ENCODE measurements at places on chromosomes 16 and 17.

- DNase-seq = no peak
Observed at GRCh38 chr17:57856792-57857620, 7.2 kb upstream of the MRPS23 start.

GRCh38 chr17:40696651-40697072 lies 6.9 kb downstream of the KRT24 start:
- DNase-seq = no peak

DNA sequence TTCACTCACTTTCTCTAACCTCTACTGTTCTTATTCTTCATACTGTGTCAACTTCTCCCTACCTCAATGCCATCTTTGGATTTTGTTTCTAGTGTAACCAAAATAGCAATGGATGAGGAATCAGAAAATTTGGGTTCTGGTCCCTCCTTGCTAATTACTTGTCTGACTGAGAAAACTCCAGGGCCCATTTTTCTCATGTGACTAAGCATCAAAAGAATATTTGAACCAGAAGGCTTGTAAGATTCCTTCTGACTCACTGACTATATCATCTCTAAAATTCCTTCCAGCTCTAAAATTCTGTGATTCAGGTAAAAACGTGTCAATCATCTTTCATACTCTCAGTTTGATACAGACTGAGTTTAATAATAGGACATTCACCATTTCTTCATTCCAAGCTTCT lies 57.9 kb downstream of the BRIP1 start:
- peak; percentile 72 for DNase-seq

DNA sequence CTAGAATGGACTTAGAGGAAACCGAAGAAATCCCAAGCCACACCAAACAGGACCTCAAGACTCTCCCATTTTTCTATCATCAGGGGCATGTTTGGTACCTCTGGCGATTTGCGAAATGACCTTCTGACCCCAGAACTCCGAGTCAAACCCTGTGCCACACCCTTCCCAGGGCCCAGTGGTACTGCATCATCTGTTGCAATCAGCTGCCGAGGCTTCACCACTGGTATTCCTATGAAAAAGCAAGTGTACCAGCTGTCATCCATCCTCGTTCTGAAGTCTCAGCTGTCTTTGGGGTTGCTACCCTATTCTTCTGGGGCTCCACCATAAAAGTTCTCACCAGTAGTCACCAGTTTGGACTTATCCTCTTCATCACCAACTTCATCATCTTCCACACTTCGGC lies 2.3 kb upstream of the RSKR start:
- DNase-seq = no peak

GRCh38 chr16:49597796-49598195 lies 224.2 kb downstream of the C16orf78 start:
- no peak for DNase-seq

GRCh38 chr17:68403122-68403521 lies 54.2 kb downstream of the WIPI1 start:
- no peak for DNase-seq

- DNase-seq = no peak
Observed at GRCh38 chr16:81567987-81568748, 123.6 kb downstream of the CMIP start.

DNA sequence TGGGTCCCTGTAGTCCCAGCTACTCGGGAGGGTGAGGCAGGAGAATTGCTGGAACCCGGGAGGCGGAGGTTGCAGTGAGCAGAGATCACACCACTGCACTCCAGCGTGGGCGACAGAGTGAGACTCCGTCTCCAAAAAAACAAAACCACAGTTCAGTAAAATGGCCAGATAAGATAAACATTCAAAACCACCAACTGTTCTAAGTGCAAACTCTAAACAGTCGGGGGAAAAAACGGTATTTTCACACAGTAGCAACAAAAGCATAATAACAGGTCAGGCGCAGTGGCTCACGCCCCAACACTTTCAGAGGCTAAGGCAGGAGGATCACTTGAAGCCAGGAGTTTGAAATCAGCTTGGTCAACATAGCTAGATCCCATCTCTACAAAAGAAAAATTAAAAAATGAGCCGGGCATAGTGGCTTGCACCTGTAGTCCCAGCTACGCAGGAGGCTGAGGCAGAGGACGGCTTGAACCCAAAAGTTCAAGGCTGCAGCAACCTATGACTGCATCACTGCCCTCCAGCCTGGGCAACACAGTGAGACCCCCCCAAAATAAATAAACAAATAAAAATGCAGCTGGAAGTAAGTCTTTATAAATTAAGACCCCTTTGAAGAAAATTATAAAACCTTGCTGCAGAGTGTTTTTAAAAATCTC lies 10.8 kb upstream of the HASPIN start:
- DNase-seq = no peak

GRCh38 chr16:84582958-84583516 lies 34.8 kb downstream of the COTL1 start:
- DNase-seq = no peak

GRCh38 chr17:56184650-56185049 lies 31.4 kb downstream of the ANKFN1 start:
- DNase-seq = no peak

DNA sequence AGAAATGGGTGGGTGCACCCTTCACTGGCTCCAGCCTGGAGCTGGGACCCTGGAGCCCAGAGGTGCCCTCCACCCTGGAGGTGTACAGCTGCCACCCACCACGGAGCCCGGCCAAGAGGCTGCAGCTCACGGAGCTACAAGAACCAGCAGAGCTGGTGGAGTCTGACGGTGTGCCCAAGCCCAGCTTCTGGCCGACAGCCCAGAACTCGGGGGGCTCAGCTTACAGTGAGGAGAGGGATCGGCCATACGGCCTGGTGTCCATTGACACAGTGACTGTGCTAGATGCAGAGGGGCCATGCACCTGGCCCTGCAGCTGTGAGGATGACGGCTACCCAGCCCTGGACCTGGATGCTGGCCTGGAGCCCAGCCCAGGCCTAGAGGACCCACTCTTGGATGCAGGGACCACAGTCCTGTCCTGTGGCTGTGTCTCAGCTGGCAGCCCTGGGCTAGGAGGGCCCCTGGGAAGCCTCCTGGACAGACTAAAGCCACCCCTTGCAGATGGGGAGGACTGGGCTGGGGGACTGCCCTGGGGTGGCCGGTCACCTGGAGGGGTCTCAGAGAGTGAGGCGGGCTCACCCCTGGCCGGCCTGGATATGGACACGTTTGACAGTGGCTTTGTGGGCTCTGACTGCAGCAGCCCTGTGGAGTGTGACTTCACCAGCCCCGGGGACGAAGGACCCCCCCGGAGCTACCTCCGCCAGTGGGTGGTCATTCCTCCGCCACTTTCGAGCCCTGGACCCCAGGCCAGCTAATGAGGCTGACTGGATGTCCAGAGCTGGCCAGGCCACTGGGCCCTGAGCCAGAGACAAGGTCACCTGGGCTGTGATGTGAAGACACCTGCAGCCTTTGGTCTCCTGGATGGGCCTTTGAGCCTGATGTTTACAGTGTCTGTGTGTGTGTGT lies 46.8 kb downstream of the IL21R start:
- no peak for DNase-seq

DNA sequence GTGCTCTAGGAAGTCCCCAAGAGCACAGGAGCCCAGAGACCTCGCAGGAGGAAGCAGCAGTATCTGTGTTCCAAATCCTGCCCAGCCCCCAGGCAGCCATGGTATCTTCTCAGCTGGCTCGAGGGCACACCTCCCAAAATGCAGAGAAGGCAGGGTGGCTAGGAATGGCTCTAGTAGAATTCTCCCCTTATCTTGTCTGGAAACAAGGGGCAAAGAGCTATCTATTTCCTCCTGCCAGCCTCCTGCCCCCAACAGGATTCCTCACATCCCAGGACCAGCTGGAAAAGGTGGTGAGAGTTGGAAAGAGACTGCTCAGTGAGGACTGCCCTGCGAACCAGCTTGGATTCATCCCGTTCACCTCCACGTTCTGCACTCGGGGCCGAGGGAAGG lies 8.6 kb upstream of the TSPOAP1 start:
- DNase-seq = no peak

GRCh38 chr17:36884495-36885152 lies 52.7 kb upstream of the LHX1 start:
- DNase-seq = no peak

DNA sequence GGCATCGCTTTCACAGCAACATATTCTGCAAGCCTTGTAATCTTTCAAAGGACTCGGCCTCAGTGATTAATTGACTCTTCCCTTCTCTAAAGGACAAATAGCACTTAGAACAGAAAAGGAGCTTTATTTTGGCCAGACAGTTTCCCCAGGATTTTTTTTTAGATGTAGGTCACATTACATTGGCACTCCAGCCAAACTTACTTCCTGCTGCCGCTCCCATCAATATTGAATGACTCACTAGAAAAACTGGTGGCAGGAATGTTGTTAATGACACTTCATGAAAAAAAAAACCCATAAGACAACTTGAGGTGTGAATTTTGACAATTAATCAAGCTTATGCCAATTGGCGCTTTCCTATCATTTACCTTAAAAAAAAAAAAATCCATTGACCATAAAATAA lies 432.6 kb downstream of the TOX3 start:
- DNase-seq = no peak

DNA sequence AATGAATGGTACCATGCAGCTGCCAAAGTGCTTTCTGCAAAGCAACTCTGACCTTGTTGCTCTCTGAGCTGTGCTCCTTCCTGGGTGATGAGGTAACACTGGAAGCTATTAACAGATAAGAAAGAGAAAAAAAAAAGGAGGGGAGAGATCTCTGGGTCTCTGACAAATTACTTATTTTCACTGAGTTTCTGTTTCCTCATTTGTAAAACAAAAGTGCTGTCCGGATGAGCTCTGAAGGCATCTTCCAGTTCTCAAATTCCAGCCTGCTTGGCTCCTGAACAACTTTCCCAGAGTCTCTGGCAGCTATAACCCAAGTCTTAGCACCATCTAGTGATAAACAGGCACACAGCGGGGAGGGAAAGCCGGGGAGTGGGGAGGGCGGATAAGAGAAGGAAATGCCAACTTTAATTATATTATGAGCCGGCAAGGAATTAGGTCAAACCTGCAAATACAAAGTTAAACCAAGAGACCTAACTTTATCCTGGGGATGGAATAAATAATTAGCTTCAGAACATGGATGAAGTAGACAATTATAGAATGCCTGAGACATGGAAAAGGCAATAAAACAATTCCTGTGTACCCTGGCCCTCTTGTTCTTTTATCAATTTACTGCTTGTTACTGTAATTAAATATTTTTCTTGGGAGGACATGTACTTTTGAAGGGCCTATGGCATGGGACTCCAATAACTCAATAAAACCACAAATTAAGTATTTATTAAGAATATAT lies 61.3 kb upstream of the KIFC3 start:
- peak; percentile 65 for DNase-seq

GRCh38 chr16:46618516-46618915 lies 2.7 kb downstream of the SHCBP1 start:
- no peak for DNase-seq

- DNase-seq = no peak
Observed at GRCh38 chr17:68185820-68186219, 62.0 kb upstream of the AMZ2 start.

DNA sequence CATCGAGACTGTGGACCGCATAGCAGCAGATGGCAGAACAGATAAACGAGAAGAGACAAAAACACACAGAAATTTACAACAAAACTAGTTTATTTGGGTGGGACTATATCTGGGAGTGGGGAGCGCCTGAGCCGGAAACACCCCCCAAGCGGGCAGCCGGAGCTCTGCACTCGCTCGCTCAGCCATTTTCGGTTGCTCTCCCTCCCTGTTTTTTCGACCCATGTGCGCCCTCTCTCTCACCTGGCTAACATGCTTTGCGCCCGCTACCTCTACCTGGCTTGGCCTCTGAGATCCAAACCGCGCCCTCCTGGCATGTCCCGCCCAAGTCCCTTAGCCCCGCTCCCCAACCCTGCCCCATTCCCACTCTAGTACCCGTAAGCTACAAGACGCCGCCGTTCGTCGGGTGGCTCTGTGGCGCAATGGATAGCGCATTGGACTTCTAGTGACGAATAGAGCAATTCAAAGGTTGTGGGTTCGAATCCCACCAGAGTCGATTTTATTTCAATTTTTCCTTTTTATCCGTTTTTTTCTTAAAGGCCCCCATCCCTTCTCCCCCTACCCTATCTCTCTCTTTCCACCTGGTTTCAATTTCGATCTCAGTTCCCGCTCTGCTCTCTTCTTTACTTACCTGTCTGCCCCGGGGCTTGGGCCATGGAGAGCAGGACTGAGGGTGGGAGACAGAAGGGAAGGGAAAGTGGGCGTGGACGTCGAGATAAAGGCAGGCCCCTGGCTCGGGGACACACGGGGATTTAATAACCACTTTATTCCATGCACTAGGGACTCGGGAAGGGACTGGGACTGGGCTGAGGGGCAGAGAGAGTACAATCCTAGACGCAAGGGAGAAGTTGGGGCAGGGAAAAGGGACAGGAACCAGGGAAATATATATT lies 2.4 kb upstream of the ALOXE3 start:
- DNase-seq = no peak

- DNase-seq = no peak
Observed at GRCh38 chr17:81183807-81184206, 17.8 kb upstream of the AATK start.

DNA sequence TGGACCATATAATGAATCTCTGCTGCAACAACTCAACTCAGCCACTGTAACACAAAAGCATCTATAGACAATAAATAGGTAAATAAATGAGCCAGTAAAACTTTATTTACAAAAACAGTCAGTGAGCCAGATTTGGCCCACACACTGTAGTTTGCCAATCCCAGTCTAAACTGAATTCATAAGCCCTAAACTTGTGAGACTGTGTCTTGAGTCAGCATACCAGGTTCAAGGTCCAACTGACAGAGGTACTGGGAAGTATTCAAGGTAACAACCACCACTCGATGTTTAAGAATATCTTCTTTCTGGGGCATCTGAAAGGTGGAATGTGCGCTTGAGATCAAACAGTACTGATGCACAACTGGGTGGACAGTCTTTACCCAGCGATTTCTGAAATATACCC lies 94.2 kb downstream of the HELZ start:
- DNase-seq = no peak

DNA sequence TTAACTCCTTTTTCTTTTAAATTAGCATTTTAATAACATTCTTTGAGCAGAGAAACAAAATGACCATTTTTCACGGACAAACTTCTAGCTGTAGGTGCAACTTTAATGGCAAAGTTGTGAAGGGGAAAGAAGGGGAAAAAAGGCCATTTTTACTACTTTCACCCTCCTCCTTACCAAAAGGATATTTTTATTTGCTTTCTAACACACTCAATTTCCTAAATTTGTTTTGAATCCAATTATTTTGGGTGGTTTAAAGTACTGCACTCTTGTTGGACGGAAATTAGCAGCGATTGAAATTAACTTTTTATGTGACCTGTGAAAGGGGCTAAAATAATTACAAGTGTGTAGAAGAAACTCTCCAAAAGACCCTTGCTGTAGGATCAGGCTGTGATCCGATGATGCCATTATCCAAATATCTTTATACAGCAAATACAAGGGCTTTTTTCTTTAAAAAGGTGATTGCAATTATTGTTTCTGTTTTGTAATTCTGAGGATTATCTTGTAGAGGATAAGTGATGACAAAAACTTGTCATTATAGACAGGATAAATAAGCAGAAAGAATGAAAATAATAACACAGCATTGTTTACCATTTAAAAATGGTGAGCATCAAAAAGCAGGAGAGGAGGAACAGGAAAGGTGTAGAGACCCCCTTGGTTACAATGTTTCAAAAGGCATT lies 42.4 kb downstream of the SNX11 start:
- DNase-seq = no peak

GRCh38 chr17:45431531-45432404 lies 902 bp downstream of the ARHGAP27 start:
- DNase-seq = no peak

Measured in HS-5 (cell line).